NCI-H2171 treated with DMSO at 0.1 percent for 48 hours (cell line): ENCODE measurements at places on chromosomes 7 and 10.
A peak's percentile ranks its signal among the peaks of the same experiment; 100 is the strongest.

DNA sequence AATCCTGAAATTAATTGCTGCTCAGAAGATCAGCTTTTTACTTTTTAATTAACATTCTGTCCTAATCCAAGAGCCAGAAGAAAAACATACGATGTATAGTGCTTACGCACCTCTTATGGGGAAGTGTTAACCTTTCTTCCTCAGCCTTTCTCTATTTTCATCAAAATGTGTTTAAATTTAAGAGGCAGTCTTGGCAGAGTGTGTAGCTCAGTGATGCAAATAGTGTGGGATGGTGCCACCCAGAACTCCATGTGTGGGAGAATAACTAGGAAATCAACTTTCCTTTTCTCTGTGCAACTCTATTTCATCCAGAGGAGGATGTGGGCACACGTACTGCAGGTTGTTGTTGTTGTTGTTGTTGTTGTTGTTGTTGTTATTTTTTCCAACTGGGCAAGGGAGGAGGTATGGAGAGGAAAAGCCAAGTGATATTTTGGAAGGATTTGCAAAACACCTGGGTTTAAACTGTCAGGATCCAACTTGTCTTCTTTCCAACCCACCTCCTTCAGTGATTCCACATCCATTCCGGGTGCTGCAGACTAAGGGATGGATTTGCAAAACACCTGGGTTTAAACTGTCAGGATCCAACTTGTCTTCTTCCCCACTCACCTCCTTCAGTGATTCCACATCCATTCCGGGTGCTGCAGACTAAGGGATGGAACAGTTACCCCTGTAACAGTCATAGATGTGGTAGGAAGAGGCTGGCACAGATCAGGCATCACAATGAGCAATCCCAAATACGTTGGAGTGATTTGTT, 19.8 kb downstream of the ELMO1 start:
- DNase-seq, result no peak

DNA sequence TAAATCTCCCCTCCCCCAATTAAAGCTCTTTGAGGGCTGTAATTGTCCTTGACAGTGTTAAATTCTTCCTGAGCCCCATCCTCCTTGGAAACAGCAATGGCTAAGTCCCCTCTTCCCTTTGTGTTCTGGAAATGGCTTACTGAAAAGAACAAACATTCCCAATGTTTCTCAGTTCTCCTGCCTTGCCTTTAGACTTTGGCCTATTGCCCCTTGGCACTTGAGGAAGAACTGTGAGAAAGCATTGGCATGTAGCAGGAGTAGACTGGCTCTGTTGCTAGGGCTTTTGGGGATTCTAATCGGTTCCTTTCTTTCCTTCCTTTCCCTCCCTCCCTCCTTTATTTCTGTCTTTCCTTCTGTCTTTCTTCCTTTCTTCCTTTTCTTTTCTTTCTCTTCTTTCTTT, 463.3 kb upstream of the PODXL start:
- DNase-seq, result no peak

DNA sequence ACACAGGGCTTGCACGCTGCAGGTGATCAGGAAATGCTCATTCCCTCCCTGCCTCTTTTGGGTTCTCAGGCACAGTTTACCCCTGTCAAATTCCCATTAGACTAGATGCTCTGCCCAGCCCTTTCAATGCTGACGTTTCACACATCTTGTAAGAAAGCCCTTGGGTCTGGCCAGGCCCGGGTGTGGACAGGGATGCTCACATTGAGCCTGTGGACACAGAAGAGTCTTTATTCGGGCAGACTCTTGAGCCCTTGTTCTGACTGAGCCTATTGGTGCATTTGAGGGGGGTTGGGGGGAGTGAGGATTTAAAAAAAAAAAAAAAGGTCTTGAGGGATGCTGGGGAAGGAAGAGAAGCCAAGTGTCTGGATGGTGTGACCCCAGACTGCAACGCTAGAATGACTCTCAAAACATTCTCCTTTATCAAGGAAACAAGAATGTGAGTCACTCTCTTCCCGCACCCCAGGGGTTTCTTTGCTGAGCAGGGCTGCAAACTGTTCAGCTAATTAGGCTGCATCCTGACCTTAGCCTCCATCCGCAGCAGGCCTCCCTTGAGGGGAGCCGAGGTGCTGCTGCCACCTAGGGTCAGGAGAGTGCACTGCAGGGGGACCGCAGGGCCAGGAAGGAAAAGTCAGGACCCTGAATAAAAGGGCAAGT, 53.6 kb upstream of the TMEM72 start:
- DNase-seq, result peak; percentile 5

DNA sequence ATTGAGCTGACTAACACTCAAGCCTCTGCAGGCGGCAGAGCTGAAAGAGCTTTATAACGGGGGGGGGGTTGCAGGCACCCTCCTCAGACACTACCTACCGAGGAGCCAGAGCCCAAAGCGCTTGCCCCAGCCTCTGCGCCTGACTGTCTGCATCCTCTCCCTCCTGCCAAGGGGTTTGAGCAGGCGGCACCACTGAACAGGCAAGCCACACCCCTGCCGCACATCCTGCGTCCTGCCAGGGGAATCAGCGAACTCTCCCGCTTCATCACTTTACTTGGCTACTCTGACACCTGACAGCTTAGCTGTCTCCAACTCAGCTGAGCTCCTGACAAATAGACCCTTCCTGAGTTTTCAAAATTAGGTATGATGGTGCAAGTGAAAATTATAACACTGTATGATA, 432.6 kb upstream of the ANKRD30A start:
- no peak for DNase-seq

- no peak for DNase-seq
These were observed 460 bp downstream of the ANXA11 start for GRCh38 chr10:80204677-80205476.

DNA sequence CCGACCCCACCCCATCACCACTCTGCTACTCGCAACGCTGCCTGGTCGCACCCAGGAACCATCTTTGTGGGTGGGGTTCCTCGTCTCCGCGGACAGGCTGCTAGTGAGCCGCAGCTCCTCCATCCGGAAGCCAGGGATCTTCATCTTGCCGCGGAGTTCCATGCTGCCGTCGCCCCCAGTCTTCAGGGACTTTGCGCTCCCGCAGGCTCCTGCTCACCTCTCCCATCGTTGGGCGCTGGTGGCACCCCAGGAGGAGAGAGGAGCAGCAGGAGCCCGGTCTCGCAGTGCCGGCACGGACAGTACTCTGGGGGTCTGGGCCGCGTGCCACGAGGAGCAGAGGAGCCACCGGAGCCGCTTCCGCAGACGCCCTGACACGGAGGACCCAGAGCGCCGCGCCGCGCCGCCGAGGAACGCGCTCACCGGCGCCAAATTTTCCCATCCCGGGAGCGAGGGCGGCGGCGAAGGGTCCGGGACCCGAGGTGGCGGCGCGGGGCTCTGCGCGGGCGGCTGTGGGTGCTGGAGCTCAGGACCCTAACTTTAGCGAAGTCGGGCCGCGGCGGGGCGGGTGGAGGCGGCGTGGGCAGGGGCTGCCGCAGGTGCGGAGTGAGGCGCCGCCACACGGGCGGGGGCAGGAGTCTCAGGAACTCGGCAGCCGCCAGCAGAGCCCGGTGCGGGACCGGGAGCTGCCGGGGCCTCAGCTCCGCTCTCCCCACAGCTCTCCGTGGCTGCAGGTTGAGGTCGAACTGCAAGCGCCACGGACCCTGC, 750.1 kb upstream of the SORCS1 start:
- no peak for DNase-seq

DNA sequence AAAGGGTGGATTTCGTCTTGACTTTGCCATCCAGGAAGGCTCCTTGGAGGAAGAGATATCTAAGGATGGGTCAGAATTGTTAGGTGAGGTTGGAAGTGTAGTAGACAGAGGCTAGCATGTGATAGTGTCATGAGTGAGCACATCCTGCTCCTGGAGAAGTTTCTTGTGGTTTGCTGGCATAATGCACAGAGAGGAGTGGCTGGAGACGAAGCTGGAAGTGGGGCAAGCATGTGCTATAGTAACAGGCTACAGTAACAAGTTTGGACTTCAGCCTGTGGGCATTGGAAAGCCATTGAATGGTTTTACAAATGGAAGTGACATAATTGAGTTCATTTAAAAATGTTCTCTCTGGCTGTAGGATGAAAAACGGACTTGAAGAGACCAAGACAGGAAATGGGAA, 175.6 kb upstream of the VWC2 start:
- DNase-seq, result no peak

GRCh38 chr10:78915190-78915518, 153.6 kb upstream of the ZMIZ1 start:
- DNase-seq, result no peak

- DNase-seq, result no peak
These were observed 23.2 kb upstream of the BTRC start for GRCh38 chr10:101330631-101331225.

GRCh38 chr10:974038-974784, 14.0 kb upstream of the GTPBP4 start:
- DNase-seq, result no peak

- peak; percentile 88 for DNase-seq
These were observed 32.5 kb upstream of the EPC1 start for GRCh38 chr10:32379318-32379949.

DNA sequence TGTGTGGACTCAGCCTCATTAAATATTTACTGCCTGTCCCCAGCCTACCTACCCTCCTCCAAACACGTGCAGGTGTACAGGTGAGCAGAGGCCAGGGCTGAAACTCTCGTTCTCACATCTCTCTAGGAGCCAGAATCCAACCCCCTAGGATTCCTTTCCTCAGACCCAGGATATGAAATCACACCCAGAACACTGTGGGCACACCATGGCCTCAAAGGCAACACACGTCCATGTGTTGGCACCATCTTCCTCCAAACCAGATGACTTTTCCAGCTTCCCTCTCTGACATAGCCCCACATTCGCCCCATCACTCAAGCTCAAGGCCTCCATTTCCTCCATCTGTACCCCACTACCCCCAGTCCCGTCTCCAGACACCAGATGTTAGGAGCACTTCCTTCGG, 51.8 kb upstream of the DUSP5 start:
- no peak for DNase-seq

DNA sequence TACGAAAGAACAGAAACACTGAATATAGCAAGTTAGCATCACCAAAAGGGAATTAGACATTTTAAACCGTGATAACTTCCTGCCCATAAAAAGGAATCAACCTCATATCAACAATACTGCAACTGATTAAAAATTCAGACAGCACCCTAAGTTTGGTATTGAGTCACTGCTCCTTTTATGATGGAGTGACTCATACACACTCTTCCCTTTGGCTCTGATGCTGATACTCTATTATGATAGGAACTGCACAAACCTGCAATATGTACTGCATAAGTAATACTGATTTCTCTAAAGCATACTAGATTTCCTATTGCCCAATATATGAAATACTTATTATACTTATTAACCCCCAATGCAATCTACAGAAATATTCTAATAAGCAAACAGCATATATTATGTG, 118.7 kb downstream of the PARD3 start:
- no peak for DNase-seq

- peak; percentile 66 for DNase-seq
These were observed 455.0 kb downstream of the CCSER2 start for GRCh38 chr10:84783386-84783785.

GRCh38 chr10:66505003-66505657, 420.7 kb upstream of the LRRTM3 start:
- no peak for DNase-seq

DNA sequence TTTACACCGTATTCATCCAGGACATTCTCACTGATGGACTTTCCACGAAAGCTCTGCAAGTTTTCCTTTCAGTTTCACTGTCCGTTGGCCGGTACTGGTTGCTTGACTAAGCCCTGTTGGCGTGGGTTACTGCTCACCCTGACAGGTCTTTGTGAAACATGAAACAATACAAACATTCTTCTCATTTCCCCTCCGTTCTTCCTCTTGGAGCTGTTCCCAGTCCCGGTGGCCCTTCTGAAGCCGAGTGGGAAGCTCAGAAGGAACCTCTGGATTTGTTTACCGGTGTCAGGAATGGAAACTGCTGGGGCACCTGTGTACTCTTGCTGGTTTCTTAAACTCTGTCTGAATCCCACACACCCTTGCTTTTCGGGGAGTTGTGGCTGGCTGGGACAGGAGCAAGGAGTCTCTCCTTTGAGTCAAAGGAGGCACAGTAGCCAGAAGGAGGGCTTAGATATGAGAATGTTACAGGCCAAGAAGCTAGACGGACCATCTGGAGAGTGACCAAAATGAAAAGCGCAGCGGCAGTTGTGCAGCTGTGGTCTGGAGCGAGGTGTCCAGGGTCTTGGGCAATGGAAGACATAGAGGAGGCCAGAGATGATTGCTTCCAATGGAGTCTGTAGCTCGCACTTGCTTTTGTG, 45.7 kb downstream of the LYZL2 start:
- DNase-seq, result no peak

DNA sequence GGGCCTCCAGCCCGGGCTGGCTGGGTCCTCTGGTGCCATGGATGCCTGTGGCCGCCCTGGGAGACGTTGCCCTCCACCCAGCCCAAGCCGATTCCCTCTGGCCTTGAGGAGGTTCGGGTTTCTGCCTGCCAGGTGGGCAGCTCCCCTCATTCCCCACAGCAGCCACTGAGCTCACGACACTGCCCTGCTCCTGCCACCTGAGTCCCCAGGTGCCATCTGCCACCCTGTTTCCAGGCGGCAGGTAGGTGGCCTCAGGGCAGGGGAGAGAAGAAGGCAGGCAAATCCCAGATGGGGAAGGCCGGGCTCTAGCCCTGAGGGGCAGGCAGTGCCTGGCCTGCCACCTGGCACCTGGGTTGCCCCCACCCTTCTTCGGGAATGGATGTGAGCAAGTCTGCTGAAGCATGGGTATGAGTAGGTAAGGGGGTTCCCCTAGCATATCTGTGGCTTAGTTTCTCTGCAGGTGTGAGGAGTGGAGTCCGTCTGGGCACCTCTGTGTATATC, 92.2 kb upstream of the PPIF start:
- peak; percentile 92 for DNase-seq

GRCh38 chr7:84194484-84195271, at the start of gene SEMA3A:
SEMA3A (minus strand) TSS chr7:84194789; CDS start chr7:84194586, 203 bp downstream.
- peak; percentile 92 for DNase-seq

- DNase-seq, result no peak
These were observed 2.9 kb downstream of the OLAH start for GRCh38 chr10:15046626-15047025.

DNA sequence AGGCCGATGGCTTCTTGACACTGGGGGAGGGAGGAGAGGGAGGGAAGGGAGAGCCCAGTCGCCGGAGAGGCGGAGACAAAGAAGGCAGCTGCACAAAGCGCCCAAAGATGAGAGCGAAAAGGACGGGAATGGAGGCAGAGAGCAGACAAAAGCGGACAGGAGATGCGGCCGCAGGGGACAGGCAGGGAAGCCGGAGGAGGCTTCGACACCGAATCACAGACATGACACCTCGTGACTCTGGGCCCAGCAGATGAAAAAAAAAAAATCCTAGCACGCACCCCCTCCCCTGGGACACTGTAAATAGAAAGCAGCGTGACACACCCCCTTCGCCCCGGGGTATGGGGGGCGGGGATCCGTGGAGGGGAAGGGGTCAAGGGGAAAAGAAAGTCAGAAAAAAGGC, 976 bp downstream of the NAT16 start:
- peak; percentile 56 for DNase-seq
